ENCODE measurements at places on chromosomes 6 and 20.

DNA sequence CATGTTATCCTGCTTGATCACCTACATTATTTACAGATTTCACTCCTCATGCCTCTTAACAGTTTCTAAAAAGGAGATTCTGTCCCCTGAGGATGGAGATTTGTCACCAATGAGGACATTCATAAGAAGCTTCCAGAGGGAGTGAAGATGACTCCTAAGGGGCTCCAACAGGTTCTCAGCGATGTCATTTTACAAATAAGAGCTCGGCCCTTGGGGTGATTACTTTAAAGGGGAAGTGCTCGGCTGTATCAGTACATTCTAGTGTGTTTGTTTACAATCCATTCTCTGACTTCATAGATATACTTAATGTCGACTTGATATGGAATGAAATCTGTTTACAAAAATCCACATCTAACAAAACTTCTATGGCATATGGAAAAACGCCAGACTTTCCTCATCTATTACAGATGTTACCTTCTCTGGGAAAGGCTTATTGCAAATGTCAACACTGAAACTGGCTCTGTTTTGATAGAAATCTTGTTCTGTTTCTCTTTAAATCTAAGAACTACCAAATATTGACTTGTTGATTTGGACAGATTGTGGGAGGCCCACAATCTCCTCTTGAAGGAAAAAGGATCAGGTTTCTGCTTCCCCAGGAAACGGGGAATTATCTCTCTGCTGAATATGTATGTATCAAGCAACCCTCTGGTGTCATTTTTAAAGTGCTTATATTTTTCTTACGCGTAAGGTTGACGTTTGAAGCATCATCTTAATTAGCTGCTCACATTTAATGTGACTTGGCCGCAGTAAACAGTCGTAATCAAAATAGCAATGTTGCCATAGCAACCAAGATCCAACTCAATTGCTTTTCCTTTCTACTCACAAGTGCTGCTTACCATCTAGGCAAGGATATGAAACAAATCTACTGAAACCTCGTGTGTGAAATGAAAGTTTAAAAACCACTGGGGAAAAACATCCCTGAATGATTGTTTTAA, 95.7 kb downstream of the SHLD1 start:
- DNase-seq = no peak

GRCh38 chr6:141561154-141561553, 571.6 kb upstream of the GJE1 start:
- peak; percentile 85 for DNase-seq

DNA sequence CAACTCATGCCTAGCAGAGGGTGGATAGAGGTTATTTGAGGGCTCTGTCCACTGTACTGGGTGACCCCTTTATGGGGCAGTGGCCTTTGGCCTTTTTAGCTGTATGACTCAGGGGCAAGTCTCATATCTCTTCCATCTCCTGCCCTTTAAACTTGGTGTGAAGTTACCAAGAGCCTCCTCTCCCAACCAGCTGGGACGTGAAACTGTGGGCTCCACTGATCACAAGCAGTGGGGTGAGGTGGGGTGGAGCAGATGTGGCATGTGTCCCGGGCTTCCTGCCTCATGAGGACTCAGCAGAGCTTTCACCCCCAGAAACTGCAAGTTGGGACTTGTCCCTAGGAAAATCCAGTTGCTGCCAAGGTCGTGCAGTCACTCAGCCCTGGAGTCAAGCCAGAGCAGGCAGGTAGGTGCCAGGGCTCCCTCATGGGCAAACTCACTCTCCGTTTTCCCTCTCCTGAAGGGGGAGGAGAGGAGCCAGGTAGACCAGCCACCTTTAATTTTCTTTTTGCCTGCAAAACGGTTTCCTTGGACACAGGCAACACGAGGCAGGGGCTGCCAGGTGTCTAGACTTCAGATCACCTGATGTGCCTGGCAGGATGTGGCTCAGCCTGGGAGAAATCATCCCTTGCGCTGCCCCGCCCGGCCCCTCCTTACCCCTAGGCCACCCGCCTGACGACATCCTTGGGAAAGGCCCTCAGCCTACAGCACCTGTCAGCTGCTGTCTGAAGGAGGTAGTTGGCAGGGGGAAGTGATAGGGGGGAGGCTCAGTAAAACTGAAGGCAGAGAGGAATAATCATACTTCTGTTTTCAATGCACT, 4.0 kb downstream of the CDKN1A start:
- peak; percentile 55 for DNase-seq

- DNase-seq = no peak
Measured at GRCh38 chr6:13874191-13874549, 50.6 kb upstream of the RNF182 start.

DNA sequence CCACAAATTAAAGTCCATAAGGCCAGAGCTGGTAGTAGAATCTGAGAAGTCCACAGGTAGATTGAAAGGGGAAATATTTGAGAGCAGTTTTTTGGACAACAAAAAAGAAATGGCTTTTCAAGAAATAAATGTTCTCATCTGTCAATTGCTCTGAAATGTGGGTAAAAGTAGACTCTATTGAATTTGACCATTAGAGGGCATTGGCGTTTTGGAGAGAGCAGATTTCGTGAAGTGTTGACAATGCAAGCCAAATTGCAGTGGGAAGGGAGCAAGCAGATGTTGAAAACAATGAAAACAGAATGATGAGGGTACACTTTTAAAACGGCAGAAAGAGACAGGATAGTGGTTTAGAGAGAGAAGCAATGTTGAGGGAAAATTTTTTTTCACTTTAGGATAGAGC, 149.1 kb upstream of the FAM83B start:
- DNase-seq = no peak

- DNase-seq = no peak
Measured at GRCh38 chr6:119259027-119259426, 90.5 kb downstream of the MAN1A1 start.

- DNase-seq = peak; percentile 48
Measured at GRCh38 chr6:98831057-98831958, 3.1 kb upstream of the POU3F2 start.

- DNase-seq = no peak
Measured at GRCh38 chr20:63361519-63362435, 628 bp upstream of the CHRNA4 start.

DNA sequence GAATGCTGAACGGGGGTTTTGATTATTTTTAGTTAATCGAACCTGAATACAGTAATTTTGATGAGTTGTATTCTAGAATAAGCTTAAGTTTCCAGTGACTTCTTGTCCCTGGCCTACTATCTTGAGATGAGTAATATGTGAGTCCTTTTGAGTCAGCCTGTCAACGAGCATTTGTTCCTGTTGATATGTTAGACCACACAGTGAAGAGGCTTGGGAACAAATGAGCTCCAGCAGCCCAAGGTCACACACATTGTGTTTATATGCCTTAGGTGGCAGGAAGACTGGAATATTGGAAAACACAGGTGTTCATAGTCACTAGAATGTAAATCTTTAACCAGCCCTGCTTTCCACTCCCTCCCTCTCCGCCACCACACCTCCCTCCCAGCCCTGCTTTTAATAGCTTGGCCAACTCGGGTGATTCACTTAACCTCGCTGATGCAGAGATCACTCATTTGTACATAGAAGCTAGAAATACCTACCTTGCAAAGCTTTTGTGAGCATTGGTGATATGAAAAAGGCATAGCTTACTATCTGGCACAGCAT, 9.1 kb downstream of the SMPDL3A start:
- no peak for DNase-seq

- peak; percentile 88 for DNase-seq
Measured at GRCh38 chr20:38125157-38126056, 39.7 kb downstream of the TGM2 start.

- DNase-seq = no peak
Measured at GRCh38 chr6:118080547-118080946, 173.5 kb downstream of the SLC35F1 start.

DNA sequence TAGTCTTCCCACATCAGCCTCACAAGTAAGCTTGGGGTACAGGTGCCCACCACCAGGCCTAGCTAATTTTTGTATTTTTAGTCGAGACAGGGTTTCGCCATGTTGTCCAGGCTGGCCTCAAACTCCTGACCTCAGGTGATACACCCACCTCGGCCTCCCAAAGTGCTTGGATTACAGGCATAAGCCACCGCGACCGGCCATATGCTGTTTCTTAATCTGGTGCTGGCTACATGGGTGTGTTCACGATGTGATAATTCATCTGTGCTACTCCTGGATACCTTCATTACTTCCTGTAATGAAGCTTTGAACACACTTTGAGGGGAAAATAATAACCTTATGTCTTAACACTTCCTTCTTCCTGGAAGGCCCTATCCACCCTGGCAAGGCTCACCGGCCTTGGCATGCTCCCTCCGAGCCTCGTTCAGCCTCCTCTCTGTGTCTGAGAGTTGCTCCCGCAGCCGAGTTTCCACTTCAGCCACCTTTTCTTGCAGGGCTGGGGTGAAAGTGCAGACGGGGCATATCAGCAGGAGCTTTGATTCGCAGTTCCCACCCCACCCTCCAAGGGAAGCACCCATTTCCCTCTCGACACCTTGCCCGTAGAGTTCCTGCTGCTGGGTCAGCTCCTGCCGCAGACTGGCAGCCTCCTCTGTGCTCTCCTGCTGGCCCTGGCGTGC, 5.6 kb upstream of the PSORS1C2 start:
- no peak for DNase-seq

DNA sequence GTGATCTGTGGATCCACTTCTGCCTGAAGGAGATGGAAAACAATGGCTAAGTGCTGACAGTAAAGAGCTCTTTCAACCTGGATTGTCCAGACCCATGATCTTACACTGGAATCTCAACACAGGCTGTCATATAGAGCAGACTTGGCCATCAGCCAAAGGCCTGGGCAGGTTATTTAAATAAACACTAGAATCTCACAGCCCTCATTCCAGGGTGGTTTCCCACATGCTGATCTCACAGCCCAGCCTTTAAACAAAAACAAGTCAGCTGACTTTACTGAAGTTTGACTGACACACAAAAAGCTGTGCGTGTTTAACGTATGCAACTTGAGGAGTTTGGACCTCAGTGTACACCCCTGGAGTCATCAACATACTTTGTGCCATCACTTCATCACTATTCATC, 28.4 kb downstream of the SYNDIG1 start:
- DNase-seq = peak; percentile 41

- no peak for DNase-seq
Measured at GRCh38 chr6:96202571-96202970, 186.8 kb downstream of the FUT9 start.

DNA sequence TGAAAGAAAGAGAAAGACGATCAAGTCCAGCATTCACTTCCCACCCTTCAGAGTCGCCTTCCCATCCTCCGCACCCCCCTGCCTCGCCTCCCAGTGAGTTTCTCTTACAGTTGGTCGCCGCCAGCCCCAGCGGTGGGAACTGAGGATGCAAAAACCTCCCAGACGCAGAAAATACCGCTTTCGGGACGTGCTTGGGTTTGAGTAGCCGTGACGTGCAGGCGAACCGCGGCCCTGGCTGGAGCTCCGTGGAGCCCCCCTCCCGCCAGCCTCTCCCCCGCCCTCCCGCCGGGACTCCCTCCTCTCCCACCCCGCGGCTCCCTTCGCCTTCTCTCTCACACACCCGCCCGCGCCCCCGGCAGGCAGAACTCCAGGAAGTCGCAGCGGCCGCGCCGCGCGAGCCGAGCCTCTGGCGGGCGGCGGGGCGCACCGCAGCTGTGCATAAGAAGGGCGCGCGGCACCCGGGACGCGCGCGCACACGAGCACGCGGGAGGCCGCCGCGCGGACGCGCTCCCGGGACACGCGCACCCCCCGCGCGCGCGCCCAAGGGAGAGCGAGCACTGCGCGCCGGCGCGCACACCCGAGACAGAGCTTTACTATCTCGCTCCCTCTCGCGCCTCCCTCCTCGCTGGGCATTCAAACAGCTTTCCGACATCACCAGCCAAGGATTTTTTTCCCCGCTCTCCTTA, at the start of gene ADGRB3:
Gene ADGRB3, plus strand, starts transcription at position 557 of the 686 bp plus-strand sequence. CDS start 3,394 bp downstream, outside the sequence.
- peak; percentile 67 for DNase-seq

GRCh38 chr20:33811776-33812151, 616 bp downstream of the CHMP4B start:
- no peak for DNase-seq

DNA sequence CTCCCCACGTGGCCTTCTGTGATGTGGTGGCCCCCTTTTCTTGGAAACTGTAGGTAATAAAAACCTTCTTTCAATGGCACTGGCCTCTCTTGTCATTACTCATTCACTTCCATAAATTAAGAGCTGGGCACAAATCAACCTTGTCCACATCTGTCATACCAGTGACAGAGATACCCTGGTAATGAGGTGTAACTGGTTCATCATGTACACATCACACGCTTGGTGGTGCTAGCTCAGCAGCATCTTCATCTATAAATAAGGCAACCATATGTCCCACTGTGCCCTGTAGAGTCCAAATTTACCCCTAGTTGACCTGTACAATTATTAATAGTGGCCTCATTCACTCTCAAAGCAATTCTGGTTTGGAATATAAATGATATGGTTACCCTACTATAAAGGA, 245.6 kb downstream of the HIVEP2 start:
- no peak for DNase-seq

DNA sequence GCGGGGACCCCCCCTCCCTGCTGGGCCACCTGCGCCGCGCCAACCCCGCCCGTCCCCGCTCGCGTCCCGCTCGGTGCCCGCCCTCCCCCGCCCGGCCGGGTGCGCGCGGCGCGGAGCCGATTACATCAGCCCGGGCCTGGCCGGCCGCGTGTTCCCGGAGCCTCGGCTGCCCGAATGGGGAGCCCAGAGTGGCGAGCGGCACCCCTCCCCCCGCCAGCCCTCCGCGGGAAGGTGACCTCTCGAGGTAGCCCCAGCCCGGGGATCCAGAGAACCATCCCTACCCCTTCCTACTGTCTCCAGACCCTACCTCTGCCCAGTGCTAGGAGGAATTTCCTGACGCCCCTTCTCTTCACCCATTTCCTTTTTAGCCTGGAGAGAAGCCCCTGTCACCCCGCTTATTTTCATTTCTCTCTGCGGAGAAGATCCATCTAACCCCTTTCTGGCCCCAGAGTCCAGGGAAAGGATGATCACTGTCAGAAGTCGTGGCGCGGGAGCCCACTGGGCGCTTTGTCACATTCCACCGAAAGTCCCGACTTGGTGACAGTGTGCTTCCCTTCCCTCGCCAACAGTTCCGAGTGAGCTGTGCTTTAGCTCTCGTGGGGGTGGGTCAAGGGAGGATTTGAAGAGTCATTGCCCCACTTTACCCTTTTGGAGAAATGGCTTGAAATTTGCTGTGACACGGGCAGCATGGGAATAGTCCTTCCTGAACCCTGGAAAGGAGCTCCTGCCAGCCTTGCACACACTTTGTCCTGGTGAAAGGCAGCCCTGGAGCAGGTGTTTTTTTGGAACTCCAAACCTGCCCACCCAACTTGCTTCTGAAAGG, 2.1 kb downstream of the VEGFA start:
- no peak for DNase-seq

DNA sequence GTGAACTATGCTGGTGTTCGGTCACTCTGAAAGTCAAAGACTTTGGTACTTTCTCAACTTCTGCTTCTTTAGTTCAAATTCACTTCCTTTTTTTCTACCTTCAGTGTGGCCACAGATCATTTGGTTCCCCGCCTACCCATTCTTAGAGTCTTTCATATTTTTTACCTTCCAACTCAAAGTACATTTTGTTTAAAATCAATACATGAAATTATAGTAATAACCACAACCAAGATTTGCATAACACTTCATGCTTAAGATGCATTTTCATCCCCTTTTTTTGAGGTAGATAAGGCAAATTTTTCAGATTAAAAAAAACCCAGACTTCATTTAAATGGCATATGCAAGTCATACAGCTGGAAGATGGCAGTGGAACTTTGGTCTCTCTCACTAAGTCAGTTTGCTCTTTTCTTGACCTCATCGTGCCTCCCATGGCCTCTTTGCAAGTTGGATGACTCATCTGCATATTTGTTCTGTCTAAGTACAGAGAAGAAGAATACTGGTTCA, 11.9 kb upstream of the CNR1 start:
- no peak for DNase-seq

Data from SHP77 treated with DMSO at 0.1 percent for 48 hours (cell line).